Activated T-cell treated with anti-CD3 and anti-CD28 coated beads for 24 hours (primary cell): ENCODE measurements at places on chromosomes 16 and 17.
A peak's percentile ranks its signal among the peaks of the same experiment; 100 is the strongest.

DNA sequence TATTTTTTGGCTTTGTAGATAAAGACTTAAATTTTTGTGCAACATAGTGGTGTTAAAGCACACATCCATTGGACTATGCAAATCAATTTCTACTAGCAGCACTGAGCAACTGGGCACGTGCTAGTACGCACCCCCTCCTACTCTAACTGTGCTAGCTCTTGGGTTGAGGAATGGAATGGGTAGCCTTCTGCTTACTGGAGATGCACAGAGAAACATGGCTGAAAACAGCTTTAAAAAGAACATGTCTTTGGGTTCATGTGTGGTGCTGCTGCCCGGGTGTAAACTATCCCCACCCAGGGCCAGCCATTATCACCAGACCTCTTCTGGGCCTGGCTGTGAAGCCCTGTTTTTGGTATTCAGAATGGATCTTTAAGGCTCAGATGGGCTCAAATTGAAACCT, 7.3 kb downstream of the ESRP2 start:
- DNase-seq = no peak

DNA sequence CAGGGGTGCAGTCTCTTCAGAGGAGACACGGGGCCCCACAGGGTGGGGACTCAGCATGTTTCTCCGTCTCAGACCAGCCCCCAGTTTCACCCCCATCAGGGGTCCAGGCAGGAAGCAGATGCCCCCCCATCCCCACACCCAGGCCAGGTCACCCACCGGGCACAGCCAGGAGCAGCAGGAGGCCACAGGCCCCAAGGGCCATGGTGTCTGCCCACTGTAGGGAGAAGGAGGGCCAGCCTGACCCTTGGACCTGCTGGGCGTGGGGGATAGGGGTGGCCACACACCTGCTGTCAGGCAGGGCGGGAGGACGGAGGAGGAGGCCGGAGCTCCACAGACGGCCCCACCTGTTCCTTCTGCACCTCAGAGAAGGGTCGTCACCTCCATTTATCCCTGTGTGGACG, at the start of gene TPSG1:
TSS of gene TPSG1 (minus strand) at position 218 of the 401 bp plus-strand sequence. CDS start at position 202, 16 bp downstream.
- DNase-seq = no peak

- no peak for DNase-seq
These were observed 808 bp upstream of the RGS11 start for GRCh38 chr16:276426-277077.

DNA sequence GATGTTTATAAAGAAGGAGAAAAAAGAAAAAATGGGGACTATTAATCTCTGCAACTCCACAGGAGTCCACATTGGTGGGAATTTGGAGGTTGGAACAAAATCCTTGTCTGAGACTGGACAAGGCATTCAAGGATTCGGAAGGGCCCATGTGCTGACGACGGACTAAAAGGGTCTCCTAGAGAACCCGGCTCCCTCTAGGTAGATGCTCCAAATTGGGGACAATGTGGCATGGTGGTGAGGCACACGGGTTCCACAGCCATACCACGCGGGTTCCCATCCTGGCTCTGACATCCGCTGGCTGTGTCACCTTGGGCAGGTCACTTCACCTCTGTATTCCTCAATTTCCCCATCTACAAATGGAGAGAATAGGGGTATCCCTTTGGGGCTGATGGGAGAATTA, 227.4 kb downstream of the C16orf78 start:
- no peak for DNase-seq

- no peak for DNase-seq
These were observed 676.6 kb downstream of the CDH11 start for GRCh38 chr16:64445245-64445644.

DNA sequence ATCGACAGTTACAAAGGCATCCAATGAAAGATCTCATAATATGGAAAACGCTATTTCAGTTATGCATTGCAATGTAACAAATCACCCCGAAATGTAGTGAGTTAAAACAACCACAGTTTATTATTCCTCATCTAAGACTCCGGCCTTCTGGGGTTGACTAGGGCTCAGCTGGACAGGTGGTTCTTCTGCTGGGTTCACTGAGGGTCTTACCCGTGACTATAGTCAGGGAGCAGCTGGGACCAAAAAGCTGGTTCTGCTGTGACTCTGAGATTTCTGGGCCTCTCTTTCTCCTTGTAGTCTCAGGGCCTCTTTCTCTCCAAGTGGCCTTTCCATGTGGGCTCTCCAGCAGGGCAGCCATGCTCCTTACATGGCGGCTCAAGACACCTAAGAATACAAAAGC, 196.0 kb downstream of the IRX3 start:
- no peak for DNase-seq

DNA sequence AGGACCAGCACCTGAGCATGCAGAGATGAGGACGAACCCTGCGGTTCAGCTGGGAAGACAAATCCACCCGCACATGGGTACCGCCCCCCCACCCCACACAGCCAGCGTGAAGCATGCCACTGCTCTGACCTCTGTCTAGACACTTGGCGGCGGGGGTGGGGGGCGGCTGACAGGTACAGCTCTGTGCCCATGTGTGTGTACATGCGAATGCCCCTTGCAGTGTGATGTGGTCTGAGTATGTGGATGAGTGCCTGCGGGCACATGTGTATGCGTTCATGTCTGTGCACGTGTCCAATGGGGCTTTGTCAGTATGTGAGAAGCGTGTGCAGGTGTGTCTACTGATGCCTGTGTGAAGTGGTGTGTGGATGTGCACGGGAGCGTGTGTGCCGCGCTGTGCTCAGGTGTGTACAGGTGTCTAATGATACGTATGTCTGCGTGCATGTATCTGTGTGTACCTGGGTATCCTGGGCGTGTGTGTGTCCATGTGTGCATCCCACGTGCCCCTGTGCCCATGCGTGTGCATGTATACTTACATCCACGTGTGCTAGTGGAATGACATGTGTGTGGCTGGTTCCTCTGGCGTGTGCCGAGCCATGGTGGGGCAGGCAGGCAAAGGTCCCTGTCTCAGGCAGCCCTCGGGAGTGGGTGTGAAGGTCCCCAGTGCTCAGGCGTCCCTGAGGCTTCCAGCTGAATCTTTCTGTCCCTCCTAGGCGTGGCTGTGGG, 636 bp upstream of the RAP1GAP2 start:
- DNase-seq = no peak

GRCh38 chr16:49499869-49500610, 126.4 kb downstream of the C16orf78 start:
- no peak for DNase-seq

GRCh38 chr17:43350888-43351361, 47.9 kb upstream of the ARL4D start:
- no peak for DNase-seq

DNA sequence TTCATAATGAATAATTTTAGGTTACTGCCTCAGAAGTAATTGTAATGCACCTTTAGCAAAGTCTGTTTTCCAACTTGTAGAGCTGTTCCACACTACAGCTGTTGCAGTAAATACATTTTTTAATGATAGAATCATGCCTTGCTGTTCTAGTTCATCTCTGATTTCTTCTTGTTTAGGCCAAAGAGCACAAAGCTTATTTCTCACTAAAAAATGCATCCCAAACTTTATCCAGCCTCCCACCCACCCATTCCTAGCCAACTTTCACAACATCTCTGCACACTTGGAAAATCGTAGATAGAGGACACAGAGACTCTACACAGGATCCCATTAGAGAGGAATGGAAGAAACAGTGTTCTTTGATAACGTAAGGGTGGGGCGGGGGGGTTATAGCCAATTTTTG, 252.2 kb upstream of the DYNLRB2 start:
- DNase-seq = no peak

GRCh38 chr16:56601325-56601724, 7.1 kb upstream of the MT2A start:
- DNase-seq = no peak

- no peak for DNase-seq
These were observed 99.5 kb upstream of the AXIN2 start for GRCh38 chr17:65660947-65661346.

DNA sequence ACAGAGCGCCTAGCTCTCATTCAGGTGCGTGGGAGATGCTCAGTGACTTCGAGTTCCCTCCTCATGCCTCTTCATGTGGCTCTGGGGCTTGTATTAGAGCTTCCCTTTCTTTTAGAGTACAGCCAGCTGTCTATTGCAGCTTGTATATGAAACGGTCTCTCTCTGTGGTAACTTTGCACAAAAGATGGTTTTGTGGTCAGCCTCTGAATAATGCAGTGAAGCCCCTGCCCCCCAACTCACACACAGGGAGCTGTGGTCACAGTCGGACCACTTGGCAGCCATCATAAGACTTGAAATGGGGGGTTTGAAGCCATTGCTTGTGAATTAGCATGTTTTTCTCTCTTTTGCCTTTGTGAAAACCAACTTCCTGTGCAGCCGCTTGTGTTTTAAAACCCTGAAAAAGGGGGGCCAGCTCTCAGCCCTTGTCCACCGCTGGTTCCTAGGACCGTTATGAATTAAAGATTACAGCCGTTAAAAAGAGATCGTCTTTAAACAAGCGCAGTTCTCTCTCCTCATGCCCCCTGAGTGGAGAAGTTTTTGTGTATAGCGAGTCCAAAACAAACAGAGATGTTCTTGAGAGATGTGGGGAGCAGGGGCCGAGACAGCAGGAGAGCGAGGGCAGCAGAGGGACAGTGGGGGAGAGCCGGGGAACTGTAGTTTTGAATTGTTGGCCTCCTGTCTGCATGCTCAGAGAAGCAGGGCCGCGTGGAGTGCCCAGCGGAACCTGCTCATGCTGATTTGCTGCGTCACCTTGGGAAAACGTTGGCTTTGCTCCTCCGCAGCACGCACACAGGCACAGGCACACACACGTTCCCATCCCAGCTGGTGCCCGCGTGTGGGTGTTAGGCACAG, 199.0 kb downstream of the MSI2 start:
- no peak for DNase-seq

DNA sequence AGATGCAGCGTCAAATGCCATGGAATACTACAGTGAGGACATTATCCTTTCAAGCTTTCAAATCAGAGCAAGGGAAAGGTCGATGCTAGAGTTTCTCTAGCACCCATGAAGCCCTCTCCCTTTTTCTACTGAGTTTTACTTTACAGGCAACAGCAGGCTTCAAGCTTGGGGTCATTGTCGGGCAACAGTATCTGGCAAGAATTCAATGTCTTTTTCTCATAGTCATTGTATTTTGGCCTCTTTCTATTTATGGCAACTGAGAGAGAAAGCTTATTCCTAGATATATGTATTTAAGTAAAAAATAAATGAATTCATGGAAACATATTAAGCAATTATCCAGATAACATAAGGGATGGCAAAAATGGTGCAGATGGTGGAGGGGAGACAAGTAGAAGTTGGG, 364 bp upstream of the CETP start:
- DNase-seq = no peak

GRCh38 chr16:35598696-35599332, 2139.4 kb downstream of the TP53TG3F start:
- no peak for DNase-seq

GRCh38 chr17:8151641-8152111, 528 bp downstream of the PER1 start:
- DNase-seq = no peak

DNA sequence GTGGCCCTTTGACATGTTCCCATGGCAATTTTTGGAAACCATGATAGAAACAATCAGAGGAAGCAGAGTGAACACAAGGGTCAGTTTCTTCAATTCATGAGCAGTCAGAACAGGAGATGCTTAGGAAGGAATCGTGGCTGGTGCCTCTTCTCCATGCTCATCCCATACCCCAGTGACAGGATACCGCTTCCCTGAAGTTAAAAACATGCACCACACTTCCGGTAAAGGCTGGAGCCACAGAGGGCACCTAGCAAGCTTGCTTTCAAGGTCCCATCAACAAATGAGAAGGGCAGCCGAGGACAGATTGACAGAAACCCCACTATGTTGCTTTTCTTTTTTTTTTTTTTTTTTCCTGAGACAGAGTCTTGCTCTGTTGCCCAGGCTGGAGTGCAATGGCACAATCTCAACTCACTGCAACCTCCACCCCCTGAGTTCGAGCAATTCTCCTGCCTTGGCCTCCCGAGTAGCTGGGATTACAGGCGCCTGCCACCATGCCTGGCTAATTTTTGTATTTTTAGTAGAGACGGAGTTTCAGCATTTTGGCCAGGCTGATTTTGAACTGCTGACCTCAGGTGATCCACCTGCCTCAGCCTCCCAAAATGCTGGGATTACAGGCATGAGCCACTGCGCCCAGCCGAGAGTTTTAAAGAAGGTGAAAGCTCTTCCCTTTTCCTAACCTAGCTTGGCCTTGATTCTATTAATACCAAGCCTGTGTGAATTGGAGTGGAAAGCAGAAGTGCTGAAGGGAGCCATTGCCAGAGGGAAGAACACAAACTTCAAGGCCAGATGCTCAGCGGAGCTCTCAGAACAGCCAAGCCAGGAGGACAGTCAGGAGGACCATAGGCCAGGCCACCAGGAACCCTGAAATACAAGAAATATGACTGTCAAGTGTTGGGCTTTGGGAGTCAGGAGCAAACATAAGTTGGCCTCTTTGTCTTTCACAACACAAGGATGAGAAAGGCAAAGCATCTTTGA, 16.6 kb downstream of the GP2 start:
- no peak for DNase-seq

DNA sequence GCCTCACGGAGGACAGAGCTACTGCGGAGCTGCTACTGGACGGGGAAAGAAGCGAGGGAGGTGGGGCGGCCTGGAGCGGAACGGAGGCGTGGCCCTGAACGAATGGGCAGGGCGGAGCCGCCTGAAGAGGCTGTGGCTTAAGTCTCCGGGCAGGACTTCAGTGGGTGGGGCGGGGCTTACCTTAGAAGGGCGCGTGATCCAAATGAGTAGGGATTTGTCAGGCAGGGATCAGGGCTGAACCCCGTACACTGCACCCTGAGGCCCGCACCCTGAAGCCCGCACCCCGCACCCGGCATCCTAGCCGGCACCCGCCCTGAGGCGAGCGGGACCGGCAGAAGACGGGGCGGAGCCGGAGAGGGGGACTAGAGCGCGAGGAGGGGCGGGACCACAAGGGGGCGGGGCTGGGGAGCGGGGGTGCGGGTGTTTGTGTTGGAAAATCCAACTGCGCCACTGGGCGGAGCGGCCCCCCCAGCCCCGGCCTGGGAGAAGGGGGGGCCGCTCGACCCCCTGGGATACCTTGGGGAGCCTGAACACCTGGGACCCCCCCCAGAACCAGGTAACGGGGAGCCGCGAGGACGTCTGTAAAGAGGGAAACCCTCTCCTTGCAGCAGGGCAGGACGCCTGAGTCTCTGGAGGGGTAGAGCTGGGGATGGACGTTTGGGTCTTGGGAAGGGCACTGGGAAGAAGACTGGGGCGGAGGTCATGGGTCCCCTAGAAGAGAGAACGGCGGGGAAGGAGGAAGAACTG, at the start of gene KDM6B:
TSS of gene KDM6B (plus strand) at position 423 of the 747 bp plus-strand sequence. CDS start 11,338 bp downstream, outside the sequence.
- peak; percentile 80 for DNase-seq
